Stimulated activated naive B cell treated with anti-CD40 and anti-IgM and Interleukin-4, amounts not matched to agents 10 μg/mL and 1 μg/mL and 100 μg/mL, for 72 hours (primary cell): ENCODE measurements at places on chromosomes 4 and X.

DNA sequence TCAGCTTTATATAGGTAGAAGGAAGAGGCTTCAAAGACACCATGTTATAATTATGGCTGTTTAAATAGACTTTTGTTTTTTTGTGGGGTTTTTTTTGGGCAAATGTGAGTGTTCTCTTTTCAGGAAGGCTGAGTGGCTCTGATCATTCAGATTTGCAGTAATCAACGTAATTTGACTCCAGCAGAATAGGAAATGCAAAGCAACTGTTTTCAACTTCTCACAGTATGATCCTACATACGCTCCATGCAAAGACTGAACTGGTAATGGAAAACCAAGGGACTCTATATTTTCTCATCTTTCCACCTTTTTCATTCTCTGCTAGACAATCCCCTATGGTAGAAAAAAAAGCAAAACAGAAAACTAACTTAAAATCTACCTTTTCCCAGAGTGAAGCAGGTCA is 10.8 kb downstream of the ADH1B start:
- DNase-seq = no peak

DNA sequence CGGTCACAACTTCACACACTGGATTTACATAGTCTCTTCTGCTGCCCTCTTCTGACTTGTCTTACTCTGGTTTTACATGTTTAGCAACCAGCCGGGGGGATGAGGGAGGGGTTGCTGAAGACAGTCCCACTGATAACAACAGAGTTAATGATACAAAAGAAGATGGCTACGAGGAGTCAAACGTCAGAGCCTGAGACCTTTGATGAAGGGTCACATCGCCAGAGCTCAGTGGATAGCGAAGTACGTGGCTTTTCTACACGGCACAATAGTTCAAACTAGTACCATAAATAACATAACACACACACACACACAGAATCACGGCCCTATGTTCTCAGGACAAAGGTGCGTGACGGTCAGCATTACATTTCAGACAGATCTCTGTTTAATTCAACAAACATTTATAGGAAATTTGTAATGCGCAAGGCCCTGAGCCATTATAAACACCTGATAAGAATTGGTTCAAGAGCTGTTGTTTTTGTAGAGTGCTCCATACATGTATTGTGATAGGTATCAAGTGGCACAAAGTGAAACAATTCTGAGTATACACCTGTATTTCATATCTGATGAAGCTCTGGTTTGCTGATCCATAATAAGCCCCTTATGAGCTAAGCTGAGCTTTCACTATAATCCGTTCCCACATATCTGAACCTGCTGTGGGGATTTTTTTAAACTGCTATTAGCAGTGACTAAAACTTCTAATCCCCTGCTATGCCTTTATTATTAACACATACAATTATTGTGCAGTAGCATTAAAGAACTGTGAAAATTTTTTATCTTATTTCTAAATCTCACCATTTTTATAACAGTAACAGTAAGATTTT is 100.0 kb downstream of the NR3C2 start:
- no peak for DNase-seq

DNA sequence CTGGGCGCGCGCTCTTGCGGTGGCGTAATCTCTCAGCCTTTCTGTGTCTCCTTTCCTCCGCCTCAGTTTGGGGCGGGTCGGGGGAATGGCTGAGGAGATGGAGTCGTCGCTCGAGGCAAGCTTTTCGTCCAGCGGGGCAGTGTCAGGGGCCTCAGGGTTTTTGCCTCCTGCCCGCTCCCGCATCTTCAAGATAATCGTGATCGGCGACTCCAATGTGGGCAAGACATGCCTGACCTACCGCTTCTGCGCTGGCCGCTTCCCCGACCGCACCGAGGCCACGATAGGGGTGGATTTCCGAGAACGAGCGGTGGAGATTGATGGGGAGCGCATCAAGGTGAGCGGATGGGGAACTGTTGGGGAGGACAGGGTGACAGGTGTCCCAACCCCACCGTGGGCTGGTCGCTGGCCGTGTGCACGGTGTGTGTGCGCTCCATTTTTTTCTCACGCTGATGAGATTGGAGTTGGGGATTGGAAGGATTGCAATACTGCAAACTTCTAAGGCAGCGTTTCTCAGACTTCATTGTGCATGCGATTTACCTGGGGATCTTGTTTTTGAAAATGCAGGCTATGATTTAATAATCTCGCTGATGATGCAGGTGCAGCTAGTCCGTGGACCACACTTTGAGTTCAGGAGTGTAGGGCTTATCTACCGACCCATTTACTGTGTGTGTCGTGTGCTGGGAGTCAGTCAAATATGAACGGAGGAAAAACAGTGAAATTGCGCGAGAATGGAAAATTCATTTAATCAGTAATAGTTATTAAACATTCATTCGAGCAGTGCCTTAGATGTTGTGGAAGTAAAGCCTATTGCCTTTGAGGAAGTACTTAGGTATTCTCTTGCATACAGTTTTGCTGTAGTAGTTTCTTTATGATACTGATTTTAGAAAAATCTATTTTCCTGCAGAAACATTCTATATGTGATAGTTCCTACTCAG is at the start of gene RAB33B:
RAB33B (plus strand) TSS at position 11 of the 935 bp plus-strand sequence; CDS start at position 86, 75 bp downstream.
- DNase-seq = no peak

- DNase-seq = no peak
Observed at GRCh38 chr4:180336494-180337090, 1906.6 kb upstream of the TENM3 start.

DNA sequence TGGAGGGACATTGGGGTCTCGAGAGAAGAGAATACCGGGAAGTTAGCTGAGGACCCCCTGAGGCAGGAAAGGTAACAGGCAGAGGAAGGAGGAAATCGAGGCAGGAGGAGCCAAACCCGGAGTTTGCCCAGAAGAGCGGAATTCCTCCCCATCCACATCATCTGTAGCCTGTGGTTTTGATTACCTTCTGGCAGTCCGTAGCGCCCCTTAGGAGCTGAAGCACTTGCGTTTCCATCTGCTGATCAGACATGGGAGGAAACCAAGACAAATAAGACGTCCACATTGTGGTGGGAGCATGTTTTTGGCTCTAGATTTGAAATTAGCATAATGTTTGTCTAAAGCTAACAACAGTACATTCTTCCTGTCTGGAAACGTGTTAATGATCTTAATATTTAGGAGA is 26.8 kb upstream of the HMX1 start:
- DNase-seq = no peak

GRCh38 chr4:146124023-146124680 is 51.4 kb upstream of the LSM6 start:
- no peak for DNase-seq

DNA sequence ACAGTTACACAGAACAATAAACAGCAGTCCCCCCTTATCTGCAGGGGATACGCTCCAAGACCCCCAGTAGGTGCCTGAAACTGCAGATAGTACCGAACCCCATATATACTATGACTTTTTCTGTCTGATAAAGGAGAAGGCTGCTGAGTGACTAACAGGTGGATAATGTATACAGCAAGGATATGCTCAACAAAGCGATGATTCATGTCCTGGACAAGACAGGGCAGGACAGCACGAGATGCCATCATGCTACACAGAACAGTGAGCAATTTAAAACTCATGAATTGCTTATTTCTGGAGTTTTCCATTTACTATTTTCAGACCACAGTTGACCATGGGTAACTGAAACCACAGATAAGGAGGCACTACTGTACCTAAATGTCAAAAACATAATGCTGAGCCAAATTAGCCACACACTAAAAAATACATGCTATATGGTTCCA is 76.1 kb downstream of the MANBA start:
- no peak for DNase-seq

GRCh38 chr4:111905511-111905910 is 239.7 kb upstream of the FAM241A start:
- no peak for DNase-seq
